Right cardiac atrium (tissue), 5 donors: ENCODE measurements at places on chromosomes 6 and 20. TPM values are rescaled to one million over a fixed set of nuclear protein-coding genes. Genes with fewer than 3 reads are reported as not detected.

The MCUR1 gene
- total RNA-seq: 24.6 TPM

The CSE1L gene
- 37.2 TPM for total RNA-seq

The KIAA1755 gene
- total RNA-seq: 18.7 TPM

The SF3B5 gene
- total RNA-seq: 134 TPM

The LY6G6F gene
- total RNA-seq: not detected

The BMP6 gene
- 2.5 TPM for total RNA-seq

The ZBTB12 gene
- 1.6 TPM for total RNA-seq

The LAMA5 gene
- total RNA-seq: 88.6 TPM

The SLCO4A1 gene
- total RNA-seq: 4.7 TPM

The NUDT3 gene
- total RNA-seq: 51.5 TPM

The MTFR2 gene
- total RNA-seq: not detected

The FAM162B gene
- 2.4 TPM for total RNA-seq

The ARMH2 gene
- total RNA-seq: not detected

The SLC22A1 gene
- total RNA-seq: 0.21 TPM

The RPS6KA2 gene
- 65.3 TPM for total RNA-seq

The MATN4 gene
- 0.17 TPM for total RNA-seq

The TPBG gene
- total RNA-seq: 6.1 TPM

The CST2 gene
- total RNA-seq: not detected

The WFDC10A gene
- not detected for total RNA-seq

The PI16 gene
- 48.4 TPM for total RNA-seq

The ARHGAP40 gene
- not detected for total RNA-seq

The SLC44A4 gene
- total RNA-seq: not detected

The DLL1 gene
- 29.2 TPM for total RNA-seq

The BCAS1 gene
- not detected for total RNA-seq

The MLN gene
- not detected for total RNA-seq

The C20orf202 gene
- total RNA-seq: 0.22 TPM

The SNAI1 gene
- 3.6 TPM for total RNA-seq

The OR2H1 gene
- not detected for total RNA-seq

The SH3BGRL2 gene
- total RNA-seq: 8.4 TPM

The GNMT gene
- total RNA-seq: 0.88 TPM

The ZBTB46 gene
- 14.4 TPM for total RNA-seq

The MUC21 gene
- not detected for total RNA-seq

The IMPG1 gene
- not detected for total RNA-seq

The SLC26A8 gene
- not detected for total RNA-seq

The CAPN11 gene
- total RNA-seq: not detected

The PAX1 gene
- not detected for total RNA-seq

The OR2B3 gene
- not detected for total RNA-seq

The C6orf62 gene
- total RNA-seq: 66.5 TPM

The SYNGAP1 gene
- 13.2 TPM for total RNA-seq

The RUNX2 gene
- total RNA-seq: 0.93 TPM

The AFDN gene
- 48.6 TPM for total RNA-seq

The ZNF334 gene
- 1.1 TPM for total RNA-seq

The LY86 gene
- total RNA-seq: 1.8 TPM

The EBF4 gene
- total RNA-seq: 10.5 TPM

The PPIL4 gene
- 22.1 TPM for total RNA-seq

The PSMA7 gene
- total RNA-seq: 214 TPM

The METTL24 gene
- 4.2 TPM for total RNA-seq

The GPR6 gene
- not detected for total RNA-seq

The UBE2C gene
- not detected for total RNA-seq

The TNF gene
- 0.63 TPM for total RNA-seq

The SLC4A11 gene
- not detected for total RNA-seq

The CCM2L gene
- 9.6 TPM for total RNA-seq

The BCAS4 gene
- total RNA-seq: 3.5 TPM

The TRIM31 gene
- total RNA-seq: not detected

The BTNL2 gene
- total RNA-seq: not detected

The SFTA2 gene
- not detected for total RNA-seq

The DSTN gene
- 770 TPM for total RNA-seq

The BFSP1 gene
- 1.8 TPM for total RNA-seq
